CD4-positive, alpha-beta T cell treated with Interleukin-6 at 100 ng/mL for 8 hours (primary cell): ENCODE measurements at places on chromosomes 6 and 20.
A peak's percentile ranks its signal among the peaks of the same experiment; 100 is the strongest.

GRCh38 chr20:12965212-12965869 is 43.4 kb upstream of the SPTLC3 start:
- no peak for DNase-seq

DNA sequence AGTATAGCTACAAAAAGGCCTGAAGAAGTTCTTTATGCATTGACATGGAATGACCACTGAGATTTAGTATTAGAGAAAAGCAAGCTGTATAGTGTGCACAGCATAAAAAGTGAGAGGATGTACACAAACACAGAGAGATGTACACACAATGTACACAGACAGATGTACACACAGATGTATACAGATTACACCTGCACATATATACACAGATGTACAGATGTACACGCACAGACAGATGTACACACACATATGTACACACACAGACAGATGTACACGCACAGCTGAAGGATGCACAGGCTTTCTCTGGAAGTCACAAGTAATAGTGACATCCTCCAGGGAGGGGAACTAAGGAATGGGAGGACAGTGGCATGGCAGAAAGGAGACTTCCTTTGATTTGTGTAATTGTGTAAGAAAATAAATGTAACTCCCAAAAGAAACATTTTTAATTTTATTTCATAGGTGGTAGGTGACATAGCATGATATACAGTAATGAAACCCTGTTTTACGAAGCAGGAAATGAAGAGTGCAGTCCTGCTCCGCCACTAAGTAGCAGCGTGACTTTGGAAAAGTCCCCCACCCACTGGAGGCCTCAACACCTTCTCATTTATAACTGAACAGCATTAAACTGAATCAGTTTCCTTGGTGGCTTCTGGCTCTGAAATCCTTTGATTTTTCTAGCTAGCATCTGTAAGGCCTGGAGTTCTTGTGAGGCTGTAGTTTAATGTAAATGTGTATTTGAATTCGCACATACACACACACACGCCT is 14.1 kb downstream of the NFATC2 start:
- peak; percentile 42 for DNase-seq

GRCh38 chr6:41162687-41163418 is at the start of gene TREM2:
Gene TREM2 (minus strand): TSS chr6:41163116. CDS start chr6:41163082, 34 bp downstream.
- DNase-seq = no peak

DNA sequence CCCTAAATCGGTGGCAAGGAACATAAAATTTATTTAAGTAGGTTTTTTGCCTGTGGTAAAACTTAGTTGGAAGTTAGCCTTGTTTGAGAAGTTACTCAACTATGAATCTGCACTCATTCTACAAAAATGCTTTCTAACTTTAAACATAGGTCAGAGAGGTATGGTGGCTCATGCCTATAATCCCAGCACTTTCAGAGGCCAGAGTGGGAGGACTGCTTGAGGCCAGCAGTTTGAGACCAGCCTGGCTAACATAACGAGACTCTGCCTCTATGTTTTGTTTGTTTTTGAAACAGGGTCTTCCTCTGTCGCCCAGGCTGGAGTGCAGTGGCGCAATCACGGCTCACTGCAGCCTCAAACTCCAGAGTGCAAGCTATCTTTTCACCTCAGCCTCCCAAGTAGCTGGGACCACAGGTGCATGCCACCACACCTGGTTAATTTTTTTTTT is 16.2 kb downstream of the USP49 start:
- DNase-seq = no peak

GRCh38 chr6:140070846-140071473 is 696.5 kb upstream of the CITED2 start:
- no peak for DNase-seq

DNA sequence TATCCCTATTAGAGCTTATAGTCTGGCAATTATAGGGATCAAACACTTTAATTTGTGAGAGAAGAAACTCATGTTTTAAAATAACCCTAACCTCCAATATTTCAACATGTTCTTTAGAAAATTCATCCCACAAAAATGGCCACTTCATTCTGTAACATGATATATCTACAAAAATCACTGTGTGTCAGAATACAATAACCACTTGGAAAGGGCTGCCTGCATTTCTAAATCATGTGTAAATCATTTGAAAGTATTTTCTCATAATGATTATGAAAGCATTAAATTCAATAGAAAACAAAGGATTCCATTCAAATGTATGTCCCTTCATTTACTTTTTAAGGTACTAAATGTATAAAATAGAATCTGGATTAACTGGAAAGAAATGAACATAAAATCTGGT is 101.4 kb upstream of the NHSL1 start:
- no peak for DNase-seq

DNA sequence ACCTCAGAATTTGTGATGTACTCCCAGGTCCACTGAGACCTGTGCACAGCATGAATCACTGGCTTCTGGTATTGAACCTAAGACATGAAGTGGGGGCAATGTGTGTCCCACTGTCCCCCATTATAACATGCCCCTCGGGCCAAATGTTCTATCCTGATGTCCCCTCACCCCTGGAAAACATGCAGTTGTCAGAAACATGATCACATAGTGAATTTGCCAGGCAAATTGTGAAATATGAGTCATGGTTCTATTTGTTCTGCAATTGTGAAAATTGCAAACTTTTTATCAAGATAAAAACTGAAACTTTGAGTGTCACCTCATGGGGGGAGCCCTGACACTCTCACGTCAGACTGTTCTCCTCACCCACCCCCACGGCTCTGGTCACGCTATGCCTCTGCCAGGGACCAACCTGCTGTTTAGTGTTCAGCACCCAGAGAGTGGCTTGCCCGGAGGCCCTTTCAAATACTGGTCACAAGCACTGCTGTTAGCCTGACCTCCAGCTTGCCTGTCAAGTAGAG is 305.3 kb downstream of the CLIC5 start:
- peak; percentile 24 for DNase-seq

DNA sequence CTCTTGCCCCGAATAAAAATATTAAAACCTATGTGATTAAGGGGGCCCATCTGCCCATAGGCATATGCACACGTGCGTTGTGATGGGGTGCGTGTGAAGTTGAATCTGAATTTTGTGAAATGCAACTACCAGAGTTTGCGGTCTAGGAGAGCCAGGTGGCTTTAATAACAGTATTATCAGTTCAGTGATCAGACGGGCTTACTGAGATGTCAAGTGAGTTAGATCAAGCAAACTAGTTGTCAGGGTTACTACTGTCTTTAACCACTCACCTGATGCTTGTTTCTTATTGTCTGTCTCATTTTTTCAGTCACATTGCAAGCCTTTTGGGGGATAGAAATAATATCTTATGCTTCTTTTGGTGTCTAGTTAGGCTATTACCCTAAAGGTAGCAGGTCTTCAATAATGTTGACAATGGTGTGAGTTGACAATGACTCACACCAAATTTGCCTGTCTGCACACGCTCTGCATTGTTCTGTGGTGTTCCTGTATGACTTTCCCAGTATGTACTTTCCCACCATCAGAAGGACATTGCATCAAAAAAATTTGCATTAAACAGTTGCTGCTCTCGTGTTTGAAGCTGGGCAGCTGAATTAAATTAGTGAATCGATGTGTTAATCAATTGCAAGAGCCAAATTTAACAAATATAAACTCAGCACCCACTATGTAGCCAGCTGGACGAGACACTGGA is 103.1 kb upstream of the NAA20 start:
- DNase-seq = no peak

DNA sequence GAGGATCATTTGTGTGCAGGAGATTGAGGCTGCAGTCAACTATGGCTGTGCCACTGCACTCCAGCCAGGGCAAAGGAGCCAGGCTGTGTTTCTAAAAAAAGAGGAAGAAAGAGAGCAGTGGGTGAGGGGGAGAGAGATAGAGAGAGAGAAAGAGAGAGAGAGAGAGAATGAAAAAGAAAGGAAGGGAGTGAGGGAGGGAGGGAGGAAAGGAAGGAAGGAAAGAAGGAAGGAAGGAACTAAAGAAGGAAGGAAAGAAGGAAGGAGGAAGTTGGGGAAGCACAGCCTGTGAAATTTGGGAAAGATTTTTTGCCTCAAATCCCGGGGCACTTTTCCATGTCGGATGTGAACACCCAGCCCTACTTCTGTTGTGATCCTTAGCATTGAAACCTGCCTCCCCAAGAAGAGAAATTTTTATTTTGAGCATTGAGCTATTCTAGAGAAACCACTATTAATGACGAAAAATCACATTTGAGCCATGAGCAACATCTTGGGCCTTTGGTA is 57.8 kb downstream of the FOXA2 start:
- no peak for DNase-seq

GRCh38 chr6:142887517-142887916 is 57.5 kb downstream of the HIVEP2 start:
- no peak for DNase-seq

- no peak for DNase-seq
These were observed 94.1 kb downstream of the PRDM1 start for GRCh38 chr6:106180208-106180607.

DNA sequence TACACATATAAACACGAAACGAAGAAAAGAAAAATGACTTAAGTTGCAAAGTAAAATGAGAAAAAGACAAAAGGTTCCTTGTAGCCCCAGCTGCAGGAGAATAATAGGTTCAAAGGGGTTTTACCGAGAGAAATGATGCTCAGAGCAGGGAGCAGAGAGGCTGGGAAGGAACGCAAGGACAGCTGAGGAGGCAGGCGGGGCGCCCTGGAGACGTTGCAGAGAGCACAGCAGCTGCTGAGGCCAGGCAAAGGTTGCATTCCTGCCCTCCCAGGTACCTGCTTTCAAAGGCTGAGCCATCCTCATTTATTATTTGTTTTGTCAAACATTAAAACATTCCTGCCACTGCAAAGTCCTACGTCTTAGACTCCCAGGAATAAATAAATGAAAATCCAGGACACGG is 16.2 kb upstream of the VAPB start:
- no peak for DNase-seq

- DNase-seq = no peak
These were observed 96.6 kb upstream of the NAA20 start for GRCh38 chr20:19920381-19921138.

GRCh38 chr20:9172851-9173250 is 104.0 kb downstream of the PLCB4 start:
- DNase-seq = no peak

DNA sequence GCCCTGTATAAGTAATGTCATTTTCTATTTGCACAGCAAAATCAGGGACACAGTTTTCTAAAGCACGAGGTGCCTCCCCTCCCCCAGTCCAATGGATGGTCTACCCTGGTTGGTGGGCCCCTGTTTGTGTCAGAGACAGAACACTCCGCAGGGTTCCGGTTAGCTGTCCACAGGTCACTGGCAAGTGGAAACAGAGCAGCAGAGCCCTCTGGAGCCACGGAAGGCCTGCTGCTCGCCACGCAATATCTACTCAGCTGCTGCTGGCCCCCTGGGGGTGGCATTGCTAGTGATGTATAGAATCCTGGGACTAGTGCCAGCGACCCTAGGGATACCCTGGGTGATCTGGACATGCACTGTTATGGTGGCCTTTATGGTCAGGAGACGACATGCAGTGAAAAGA is 50.4 kb downstream of the RIN2 start:
- DNase-seq = no peak

GRCh38 chr6:54958446-54958845 is 111.9 kb downstream of the FAM83B start:
- no peak for DNase-seq

DNA sequence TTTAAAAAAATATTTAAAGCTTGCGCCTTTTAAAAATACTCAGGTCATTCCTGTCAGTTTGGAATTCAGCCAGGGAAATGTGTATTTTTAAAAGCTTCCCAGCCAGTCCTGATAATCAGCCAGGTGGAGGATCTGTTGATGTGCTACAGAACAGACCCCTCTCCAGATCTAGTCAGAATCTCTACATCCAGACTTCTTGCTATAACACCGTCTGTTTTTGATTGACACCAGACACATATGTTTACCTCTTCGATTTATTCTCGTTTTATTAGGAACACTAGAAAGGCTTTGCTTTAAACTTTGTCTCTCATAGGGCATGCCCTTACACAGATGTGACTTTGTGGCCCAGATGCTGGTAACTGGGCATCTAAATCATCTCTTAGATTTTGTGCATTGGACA is 11.7 kb downstream of the PARD6B start:
- DNase-seq = no peak

GRCh38 chr6:154705471-154706113 is 27.6 kb upstream of the SCAF8 start:
- DNase-seq = no peak

GRCh38 chr20:53146201-53146891 is 174.2 kb downstream of the TSHZ2 start:
- no peak for DNase-seq

GRCh38 chr20:63534427-63534830 is 2.7 kb downstream of the PTK6 start:
- DNase-seq = no peak

DNA sequence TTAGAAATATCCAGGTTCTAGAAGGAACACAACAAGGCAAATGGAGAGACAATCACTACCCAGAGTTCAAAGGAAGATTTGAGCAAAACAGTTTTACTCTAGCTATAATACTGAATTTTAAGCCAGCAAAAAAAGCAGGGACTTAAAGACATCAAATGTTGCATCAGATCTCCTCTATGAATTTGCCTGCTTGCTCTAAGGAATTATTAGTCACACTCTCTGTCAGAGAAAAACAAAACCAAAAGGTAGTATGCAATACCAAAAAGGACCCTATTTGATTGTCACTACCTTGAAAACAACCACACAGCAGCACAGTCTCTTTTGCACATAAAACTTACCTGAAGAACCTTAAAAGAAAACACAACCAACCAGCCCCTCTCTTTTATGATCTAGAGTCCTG is 46.3 kb downstream of the BTBD9 start:
- no peak for DNase-seq
